ENCODE measurements at places on chromosomes 11 and 22.

- no peak for DNase-seq
These were observed 40.3 kb downstream of the TPBGL start for GRCh38 chr11:75280770-75281468.

DNA sequence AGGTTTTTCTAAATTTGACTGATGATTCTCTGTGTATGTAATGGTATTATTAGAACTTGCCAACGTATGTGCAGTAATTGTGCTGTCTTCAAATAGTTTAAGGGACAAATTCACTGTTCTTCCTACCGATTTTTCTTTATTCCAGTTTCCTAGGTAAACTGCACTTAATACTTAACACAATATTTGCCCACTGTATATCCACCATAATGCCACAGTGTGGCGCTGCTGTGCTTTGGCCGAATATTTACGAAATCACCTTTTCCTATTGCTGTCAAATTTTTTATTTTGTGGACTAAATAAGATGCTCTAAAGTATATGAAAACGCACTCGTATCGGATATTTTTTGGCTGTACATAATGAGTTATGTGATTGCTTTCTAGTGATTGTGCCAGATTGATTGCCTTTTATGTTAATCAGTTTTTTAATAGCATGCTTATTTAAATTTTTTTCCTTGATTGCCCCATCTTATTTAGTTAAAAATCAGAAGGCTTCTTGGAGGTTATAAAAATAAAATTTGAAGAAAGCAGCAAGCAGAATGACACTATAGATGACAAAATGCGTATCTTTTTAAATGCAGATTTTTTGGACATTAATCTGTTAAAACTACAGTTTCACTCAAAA lies 10.5 kb downstream of the AASDHPPT start:
- DNase-seq, result peak; percentile 5

DNA sequence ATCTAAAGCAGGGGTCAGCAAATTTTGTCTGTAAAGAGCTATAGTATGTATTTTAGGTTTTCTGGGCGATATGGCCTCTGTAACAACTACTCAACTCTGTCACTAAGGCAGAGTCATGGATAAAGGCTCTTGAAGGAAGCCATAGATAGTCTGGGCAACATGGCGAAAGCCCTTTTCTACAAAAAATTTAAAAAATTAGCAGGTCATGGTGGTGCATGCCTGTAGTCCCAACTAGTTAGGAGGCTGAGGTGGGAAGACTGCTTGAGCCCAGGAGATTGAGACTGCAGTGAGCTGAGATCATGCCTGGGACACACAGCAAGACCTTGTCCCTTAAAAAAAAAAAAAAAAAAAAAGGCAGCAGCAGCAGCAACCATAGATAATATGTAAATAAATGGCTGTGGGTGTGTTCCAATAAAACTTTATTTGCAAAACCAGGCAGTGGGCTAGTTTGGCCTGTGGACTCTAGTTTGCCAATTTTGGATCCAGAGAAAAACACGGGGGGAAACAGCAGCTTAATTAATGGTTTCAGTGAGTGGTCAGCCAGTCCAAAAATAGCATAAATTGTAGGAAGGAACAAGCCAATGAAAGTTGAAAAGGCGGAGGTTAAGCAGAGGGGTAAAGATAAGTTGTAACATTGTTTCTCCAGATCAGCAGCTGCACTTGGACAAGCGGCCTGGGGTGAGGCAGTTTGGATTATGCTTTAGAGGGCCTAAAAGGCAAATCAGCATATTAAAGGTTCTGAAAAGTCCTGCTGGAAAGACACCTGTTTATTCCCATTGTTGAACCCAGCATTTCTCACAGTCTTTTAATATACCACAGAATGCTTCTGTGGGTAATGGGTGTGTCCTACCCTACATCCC lies 62.6 kb downstream of the KIAA1671 start:
- DNase-seq, result no peak

DNA sequence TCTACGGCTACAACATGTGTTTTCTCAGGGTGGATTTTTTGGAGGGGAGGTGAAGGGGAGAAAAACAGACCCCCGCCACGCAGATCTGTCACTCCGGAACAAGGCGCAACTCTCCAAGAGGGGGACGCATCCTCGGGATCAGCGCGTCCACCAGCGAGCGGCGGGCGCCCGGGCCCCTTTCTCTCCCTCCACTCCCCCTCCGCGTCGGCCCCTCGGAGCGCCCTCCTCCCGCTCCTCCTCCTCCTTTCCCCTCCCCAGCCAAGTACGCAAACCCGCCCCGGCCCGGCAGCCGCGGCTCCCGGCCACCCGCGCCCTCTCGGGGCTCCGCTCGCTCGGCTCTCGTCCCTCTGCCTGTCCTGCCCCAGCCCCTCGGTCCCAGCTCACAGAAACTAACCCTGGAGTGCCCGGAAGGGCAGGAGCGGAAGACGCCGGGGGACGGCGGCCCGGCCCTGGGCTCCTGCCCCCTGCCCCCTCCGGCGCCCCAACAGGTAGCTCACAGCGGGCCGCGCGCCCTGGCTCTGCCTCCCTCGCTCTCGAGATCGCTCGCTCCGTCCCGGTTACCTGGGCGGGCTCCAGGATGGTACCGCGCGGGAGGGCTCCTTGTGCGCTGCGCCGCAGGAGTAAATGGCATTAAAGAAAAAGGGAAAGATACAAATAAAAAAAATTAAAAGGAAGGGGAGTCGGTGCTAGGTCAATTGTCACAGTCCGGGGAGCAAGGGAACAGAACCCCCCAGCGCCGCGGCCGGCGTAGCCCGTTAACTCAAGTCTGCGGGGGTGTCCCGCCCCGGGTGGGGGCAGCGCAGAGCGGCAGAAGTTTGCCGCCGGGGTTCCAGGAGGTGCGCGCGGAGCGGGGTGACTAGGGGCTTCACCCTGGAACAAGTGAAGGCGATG lies 131.4 kb upstream of the C11orf58 start:
- DNase-seq, result no peak

DNA sequence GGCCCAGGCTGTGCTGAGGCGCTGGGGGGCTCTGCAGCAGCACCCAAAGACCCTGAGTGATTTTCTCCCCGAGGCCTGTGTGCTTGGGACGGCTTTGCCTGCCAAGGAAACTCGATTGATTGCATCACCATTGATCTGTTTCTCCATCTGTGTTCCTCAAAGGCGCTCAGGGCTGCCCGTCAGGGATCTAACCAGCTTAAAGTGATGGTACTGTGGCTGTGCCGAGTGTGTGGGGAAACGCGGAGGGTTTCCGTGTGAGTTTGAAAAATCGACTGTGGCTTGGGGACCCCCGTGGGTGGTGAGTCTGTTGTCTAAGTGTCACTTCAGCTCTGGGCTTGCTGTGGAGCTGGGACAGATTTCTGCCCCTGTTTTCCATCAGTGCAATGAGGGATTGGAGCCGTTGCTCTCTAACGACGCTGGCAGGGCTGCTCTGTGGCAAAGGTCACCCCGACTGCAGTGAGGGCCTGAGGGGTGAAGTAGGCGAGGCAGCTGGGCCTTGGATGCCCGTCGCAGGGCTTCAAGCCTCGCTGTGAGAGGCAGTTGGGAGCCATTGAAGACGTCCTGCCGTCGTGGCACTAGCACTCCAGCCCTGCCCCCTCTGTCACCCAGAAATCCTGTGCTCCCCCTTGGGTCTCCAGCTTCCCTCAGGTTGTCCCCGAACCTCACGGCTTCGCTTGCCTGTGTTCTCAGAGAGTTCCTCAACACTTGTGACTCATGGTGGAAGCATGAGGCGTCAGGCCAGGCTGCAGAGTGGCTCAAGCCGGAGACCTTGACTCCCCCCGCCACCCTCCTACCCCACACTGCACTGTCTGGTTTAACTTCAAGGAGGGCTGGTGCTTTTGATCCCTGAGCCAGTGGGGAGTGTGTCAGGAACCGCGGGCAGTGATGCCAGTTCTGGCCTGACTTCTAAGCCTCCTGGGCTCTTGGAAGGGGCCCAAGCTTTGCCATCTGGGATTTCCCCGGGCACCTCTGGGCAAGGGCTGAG lies 21.8 kb downstream of the CACNA1I start:
- DNase-seq, result no peak

DNA sequence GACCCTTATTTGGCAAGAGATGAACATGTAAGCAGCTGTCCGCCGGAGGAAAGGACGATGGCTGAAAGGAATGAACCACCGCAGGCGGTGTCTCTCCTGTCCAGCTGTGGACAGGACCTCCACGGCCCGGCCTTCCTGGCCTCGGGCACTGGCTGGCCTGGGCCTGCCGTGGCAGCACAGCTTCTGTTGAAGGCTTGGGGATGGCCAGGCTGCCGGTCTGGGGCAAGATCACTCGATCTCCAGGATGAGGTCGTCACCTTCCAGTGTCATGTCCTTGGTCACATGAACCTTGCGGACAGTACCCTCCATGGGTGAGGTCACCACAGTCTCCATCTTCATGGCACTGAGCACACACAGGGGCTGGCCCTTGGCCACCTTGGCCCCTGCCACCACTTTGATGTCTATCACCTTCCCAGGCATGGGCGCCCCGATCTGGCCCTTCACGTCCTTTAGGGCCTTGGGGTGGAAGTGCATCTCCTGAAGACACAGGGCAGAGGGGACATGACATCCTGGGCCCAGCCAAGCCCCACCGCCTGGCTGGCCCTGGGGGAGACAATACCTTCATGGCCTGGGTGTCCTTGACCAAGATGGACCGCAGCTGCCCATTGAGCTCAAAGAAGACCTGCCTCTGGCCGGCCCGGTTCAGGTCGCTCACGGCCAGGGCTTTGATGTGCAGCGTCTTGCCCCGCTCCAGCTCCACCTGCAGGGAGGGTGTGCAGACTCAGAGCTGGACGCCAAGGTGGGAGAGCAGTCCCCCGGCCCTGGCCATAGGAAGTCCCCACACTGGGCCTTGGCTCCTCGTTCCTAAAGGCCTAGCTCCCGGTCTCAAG lies 5.6 kb downstream of the RCE1 start:
- DNase-seq, result no peak

GRCh38 chr11:95339086-95339901 lies 108.3 kb upstream of the SESN3 start:
- no peak for DNase-seq

- DNase-seq, result no peak
These were observed 8.7 kb downstream of the MS4A2 start for GRCh38 chr11:60097189-60097588.

- DNase-seq, result no peak
These were observed 87.6 kb downstream of the ETS1 start for GRCh38 chr11:128499613-128500253.

DNA sequence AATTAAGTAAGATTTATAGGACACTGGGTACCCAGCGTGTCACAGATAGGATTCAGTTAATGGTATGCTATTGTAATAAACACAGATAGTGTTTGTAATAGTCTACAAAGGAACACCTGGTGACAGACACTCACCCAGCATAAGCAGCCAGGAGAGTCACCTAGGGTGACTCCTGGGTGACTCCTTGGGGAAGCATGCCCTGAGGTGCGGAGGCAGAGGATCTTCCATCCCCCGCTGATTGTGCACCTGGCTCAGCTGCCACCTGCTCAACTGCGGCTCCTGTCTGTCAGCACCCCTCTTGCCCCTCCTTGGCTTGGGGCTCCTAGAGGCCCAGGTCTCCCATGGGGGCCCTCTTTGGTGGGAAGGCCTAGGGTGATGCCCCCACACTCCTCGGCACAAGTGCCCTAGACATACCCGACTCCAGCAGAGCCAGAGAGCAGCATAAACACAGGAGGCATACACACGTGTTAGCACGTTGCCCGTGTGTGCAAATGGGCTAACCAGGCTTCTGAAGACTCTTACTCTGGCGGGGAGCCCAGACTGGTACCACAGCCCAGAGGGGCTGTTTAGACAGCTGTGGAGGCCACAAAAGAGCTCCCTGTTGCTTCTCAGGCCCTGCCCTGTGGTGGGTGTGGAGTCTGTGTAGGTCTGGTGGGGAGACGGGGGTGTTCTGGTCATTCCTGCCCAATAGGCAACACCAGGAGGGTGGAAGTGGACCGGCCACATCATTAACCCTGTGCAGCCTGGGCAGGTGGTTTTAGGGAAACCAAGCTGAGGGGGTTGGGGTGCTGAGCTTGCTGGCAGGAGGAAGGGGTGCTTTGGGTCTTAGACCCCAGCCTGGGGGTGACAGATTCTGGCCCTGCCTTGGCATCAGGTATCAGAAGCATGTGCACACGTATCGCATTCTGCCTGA lies 3.0 kb downstream of the INPPL1 start:
- no peak for DNase-seq

DNA sequence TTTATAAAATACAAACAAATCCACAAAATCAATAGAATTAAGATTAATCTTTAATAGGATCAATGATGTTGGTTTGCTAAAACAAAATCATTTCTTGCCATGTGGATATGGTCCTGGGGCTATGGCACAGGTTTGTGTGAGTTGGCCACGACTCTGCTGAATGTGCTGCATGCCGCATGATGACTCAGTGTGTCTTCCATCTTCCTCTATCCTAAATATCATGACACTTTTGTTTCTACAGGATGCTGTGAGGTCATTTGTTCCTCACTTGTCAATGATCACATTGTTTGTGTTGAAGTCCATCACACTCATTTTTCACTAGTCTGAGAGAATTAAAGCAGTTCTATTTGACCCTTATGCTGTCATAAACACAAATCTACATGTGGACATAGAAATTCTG lies 167.2 kb upstream of the ZBED5 start:
- DNase-seq, result no peak

- no peak for DNase-seq
These were observed 22.6 kb downstream of the CALCA start for GRCh38 chr11:14949437-14950147.

DNA sequence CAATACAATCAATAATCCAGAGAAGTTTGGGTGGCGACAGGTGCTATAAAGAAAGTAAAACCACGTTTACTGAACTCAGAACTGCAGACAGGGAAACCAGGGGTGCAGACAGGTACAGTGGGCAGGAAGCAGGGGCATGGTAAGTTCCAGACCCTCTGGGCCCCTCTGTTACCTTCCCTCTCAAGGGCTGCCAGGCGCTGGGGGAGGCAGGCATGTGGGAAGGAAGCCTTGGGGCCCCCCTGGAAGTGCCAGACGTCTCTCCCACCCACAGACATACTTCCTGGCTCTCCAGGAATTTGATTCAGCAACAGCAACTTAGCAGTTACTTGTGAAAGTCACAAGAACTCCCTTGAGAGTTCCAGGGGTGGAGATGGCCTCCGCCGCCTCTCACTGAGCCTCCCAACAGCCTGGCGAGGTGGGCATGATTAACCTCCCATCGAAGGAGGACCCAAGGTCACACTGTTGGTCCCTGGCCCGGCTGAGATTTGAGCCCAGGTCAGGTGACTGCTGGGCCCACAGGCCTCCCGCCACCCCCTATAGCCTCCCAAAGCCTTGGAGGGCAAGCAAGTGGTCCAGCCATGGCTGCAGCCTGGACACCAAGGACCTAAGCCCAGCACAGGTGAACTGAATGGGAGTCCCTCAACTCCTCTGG lies 14.1 kb upstream of the TSKU start:
- no peak for DNase-seq

- no peak for DNase-seq
These were observed 191.0 kb downstream of the MIAT start for GRCh38 chr22:26848244-26848920.
